ENCODE measurements at places on chromosomes 16 and 17.

DNA sequence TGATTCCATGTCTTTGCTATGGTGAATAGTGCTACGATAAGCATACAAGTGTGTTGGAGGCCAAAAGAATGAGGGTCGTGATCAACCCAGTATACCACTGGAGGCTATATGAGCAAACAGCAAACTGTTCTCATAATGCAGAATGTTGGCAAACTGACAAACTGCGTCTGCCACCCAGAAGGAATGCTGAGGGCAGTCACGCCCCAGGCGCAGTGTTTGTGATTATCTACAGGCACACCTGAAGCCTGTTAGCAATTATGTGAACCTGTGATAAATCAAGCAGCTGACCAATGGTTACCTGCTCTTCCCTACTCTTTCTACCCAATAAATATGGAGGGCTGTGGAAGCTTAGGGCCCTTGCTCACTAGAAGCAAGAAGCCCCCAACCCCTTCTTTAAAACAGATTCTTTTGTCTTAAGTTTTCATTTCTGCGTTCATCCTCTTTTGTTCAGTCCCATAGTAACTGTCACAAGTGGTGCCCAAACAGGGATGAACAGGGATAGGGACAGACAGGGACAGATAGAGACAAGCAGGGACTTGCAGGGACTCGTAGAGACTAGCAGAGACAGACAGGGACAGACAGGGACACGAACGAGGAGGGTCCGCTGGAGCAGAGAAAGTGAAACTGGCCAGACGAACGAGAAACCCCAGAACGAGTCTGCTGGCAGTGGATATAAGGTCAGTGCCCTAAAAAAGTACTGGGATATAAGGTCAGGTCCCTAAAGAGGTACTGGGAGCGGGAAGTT, 25.1 kb downstream of the CD300LG start:
- DNase-seq: no peak

DNA sequence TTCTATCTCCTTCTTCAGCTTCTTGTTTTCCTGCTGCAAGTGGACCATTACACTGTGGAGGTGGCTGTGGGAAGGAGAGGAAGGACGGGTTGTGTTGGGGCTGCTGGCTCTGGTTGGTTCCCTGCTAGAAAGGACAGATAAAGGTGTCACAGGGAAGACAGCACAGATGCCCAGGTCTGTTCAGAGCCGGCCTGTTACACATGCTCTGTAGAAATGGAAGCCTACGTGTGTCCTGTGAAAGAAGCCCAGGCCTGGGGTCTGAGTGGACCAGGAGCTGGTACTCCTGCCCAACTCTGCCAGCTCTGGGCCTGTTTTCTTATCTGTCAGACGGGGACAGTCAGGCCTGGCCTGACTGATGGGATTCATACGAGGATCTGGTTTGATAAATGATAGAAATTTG, 26.4 kb downstream of the DHX38 start:
- no peak for DNase-seq

GRCh38 chr17:81870981-81871386, at the start of gene ARHGDIA:
Gene ARHGDIA (minus strand): TSS chr17:81871337. CDS start chr17:81869930, 1,407 bp downstream.
- DNase-seq: no peak

- DNase-seq: no peak
Observed at GRCh38 chr16:80778703-80779102, 25.7 kb downstream of the CDYL2 start.

DNA sequence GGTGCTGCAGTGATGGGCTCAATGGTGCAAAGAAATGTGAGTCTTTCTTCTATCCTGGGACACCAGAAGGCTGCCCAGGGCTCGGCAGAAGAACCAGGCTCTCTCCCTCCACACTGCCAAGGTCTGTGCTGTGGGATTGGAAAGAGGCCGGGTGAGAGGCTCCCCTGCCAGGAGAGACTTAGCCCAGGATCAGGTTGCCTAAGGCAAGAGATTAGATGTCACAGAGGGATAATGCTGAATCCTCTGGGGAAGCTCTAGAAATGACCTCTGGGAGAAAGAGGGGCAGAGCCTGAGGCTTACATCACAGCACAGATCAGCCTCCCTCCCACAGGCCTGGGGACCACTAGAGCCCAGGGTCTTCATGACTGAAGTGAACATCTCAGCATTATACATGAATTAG, 5.7 kb upstream of the DOC2B start:
- DNase-seq: no peak

- DNase-seq: no peak
Observed at GRCh38 chr17:48228720-48229119, 121.2 kb downstream of the SNX11 start.

GRCh38 chr17:58191241-58191896, 1.2 kb upstream of the EPX start:
- DNase-seq: no peak

DNA sequence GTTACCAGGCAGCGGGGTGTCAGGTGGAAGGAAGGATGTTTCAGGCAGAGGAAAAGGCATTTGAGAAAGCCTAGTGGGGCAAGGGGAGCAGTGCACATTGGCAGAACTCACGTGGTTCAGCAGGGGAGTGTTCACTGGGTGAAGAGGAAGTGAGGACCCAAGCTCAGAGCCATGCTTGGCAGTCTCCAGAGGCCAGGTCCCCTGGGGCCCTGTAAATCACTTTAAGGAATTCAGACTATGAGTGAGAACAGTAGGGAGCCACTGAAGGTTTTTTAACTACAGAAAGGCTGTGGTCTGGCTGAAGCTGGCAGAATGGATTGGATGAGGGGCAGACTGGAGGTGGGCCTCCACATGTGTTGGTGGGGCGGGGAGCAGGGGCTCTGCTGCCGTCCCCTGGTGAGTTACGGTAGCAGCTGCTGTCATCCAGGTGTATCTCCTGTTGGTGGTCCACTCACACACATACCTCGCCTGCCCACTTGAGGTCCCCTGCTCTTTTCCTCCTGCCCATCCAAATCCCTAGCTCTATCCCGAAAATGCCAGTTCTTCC, 5.1 kb downstream of the CLEC16A start:
- DNase-seq: no peak

- no peak for DNase-seq
Observed at GRCh38 chr17:18377437-18378204, at the start of gene EVPLL. Gene EVPLL (plus strand): TSS chr17:18377778. CDS start chr17:18380938, 3,160 bp downstream.

GRCh38 chr17:83151056-83151441, 71.6 kb downstream of the METRNL start:
- no peak for DNase-seq

DNA sequence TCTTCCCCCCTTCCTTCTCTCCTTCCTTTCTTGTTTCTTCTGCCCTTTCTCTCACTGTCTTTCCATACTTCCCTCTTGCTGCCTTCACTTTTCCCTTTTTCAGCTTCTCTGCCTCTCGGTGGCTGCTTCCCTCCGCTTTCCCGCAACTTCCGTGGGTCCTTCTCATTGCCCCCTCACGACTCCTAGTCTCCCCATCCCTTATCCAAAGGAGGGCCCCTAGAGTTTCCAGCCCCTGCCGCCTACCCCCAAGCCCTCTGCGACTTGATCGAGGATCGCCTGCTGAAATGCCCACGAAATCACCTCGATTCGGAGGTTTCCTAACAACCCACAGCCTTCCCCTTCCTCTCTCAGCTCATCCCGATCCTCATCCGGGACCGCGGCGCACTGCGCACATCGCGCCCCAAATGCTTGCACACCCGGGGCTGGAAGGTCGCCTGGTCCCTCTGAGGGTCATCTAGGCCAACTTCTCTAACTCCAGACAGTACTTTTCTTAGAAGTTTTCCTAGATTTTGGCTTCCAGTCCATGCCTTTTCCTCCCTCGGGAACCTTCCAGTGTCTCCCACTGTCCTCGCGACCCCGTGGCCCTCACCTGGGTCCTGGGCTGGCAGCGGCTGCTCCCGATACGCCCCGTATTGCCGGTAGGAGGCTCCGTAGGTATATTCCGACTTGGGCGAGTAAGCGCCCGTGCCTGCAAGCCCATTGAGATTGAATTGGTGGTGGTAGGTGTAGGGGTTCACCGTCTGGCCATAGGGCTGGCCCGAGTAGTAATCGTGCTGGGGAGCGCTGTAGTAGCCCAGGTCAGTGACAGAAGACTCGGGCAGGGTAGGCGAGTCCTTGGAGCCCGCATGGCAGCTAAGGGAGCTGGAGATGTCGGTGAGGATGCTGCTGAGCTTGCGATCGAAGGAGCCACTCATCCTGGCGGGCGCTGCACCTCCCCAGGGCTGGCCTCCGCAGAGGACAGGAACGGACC, 654 bp downstream of the DLX3 start:
- no peak for DNase-seq

DNA sequence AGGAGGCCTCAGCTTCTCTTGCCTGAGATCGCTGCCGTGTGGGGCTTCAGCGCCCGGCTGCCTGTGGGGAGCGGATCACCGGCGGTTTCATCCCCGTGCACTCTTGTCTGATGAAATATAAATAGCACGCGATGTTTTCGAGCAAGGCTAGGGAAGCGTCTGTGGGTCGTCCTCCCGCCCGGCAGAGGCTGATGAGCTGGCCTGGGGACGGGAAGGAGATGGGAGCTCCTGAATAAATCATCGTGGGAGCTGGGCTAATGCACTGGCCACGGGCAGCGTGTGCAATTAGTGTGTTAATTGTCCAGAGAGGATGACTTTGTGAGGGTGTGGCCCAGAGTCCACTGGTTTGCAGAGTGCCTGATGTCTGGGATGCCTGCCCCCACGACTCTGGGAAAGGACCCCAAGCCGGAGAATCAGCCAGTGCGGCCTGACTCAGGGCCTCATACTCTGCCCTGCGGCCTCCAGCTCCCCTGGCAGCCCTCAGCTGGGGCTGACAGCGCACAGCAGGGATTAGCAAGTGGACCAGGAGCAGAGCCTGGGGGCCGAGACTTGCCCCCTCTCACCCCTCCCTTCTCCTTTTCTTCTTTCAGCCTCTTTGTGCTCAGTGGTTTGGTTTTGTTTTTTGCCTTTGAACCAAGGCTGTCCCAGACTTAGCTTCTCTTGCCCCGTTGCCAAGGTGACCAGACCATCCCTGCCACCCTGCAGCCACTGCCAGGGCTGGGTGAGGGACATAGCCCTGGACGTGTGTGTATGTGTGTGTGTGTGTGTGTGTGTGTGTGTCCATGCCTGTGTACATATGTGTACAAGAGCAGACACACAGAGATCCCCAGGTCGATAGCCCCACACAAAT, 21.4 kb downstream of the KCNJ12 start:
- DNase-seq: no peak

DNA sequence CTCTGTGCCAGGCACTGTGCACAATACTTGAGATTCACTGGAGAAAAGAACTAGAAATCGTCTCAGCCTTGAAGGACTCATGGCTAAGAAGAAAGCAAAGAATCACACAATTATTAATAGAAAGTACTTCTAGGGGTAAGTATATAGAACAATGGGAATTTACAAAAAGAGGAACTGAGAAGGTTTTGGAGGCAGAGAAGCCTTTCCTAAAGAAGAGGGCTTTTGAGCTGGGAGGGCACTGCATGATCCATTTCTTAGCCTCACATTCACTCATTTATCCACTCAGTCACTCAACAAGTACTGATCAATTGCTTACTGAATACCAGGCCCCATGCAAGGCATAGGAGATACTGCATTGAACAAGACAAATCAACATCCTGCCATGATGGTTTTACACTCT, 113.5 kb downstream of the TMEM114 start:
- no peak for DNase-seq

- DNase-seq: no peak
Observed at GRCh38 chr16:60203525-60204124, 1469.5 kb upstream of the GOT2 start.

DNA sequence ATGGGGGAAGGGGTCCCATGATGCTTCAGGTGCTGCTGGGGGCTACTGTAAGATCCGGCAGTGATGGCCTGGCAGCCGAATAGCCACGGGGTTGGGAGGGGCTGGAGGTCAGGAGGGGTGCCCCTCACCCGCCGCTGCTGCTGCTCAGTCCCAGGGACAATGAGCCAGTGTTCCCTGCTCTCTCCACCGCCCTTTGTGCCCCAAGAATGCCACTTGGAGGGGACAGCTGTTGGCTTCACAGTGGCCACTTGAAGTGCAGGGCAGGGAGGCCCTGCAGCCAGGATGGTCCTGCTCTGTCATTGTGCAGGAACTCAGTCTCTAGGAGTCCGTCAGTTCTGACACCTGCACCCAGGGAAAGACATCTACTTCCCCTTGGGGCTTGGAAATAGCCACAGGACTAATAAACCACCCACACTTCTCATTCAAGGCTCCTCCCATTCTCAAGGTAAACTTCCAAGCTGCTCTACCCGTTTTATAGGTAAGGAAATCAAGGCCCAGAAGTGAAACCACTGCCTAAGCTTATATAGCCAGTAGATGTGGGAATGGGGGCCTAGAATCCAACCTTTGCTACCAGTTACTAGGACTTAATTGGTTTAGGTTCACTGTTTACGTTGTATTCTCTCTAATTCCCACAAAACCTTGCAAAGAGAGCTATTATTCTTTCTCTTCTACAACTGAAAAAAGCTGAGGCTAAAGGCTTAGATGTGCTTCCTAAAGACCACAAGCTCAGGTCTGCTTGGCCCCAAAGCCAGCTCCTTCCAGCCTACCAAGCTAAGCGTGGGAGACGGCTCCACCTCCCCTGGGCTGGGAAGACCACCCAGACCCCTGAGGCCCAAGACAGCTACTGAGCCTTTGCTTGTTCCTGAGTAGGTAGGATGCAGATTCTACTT, 6.2 kb upstream of the CPSF4L start:
- DNase-seq: no peak

- no peak for DNase-seq
Observed at GRCh38 chr17:14058051-14058450, 11.3 kb upstream of the COX10 start.

DNA sequence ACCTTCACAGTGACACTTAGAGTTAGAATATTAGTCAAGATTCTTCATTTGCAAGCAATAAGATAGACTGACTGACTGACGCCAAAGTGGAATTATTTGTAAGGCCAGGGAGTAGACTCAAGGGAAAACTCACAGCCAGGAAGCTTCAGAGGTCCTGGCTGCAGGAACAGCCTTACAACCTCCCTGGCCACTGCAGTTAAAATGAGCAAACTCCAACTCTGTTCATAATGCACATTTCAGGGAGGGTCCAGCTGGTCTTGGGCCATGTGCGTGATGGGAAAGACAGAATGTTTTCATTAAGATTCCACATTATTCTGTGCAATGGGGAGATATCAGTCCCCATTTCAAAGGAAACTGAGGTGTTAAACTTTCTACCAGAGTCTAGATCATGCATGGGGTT, 9.9 kb downstream of the CAPNS2 start:
- no peak for DNase-seq

GRCh38 chr17:18224387-18225120, 881 bp upstream of the LLGL1 start:
- DNase-seq: no peak

DNA sequence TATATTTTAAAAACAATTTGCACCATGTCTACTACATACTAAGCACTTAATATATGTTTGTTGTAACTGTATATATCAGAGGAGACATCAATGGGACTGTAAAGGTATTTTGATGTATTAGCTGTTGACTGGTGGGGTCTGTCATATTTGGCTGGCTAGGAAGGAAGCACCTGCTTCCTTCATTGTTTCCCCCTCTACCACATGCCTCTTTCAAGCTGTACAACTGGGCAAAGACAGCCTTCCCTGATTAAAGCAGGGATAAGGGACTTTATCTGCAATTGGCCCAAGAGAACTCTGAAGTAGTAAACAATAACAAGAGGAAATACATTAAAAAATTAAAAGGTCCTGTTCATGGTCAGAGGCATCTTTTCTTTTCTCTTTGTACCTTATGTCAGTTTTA, 5.5 kb upstream of the SLFN12L start:
- DNase-seq: no peak
